Heart left ventricle (tissue), 16 donors: ENCODE measurements at places on chromosomes 6 and 20. TPM values are rescaled to one million over a fixed set of nuclear protein-coding genes. Genes with fewer than 3 reads are reported as not detected.

- no peaks in the 10 kb centered on the region for H3K4me1 ChIP-seq
- H3K27me3 ChIP-seq = no peaks in the 10 kb centered on the region
Measured at GRCh38 chr6:15879371-15880261, 216.8 kb upstream of the DTNBP1 start.

- peak overlapping the region; percentile 32 for H3K27ac ChIP-seq
- DNase-seq = no peak
- H3K27me3 ChIP-seq = no peaks in the 10 kb centered on the region
- H3K36me3 ChIP-seq = peaks cover 61% of the 10 kb centered on the region
- no peak overlapping the region for H3K4me3 ChIP-seq
Measured at GRCh38 chr6:155254139-155254538, 9.7 kb upstream of the CLDN20 start.

DNA sequence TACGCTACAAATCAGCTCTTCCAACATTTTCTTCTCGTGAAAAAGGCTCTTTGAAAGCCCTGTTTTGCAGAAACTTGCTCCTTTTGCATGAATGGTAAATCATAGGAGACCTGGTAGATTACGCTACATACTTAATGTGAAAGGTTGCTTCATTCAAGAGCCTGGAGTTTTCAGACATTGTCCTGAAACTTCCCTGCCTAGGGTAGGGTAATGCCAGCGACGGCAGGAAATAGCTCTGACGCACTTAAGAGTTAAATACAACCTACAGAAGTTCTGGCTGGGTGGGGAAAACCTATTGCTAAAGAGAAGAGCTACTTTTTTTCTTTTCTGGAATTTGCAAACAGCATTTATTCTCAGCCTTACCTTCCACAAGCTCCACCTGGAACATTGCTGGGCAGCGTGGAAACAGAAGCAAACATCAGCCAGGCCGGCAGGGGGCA is 144.5 kb downstream of the LPA start:
- no peaks in the 10 kb centered on the region for H3K4me1 ChIP-seq
- DNase-seq = no peak
- no peaks in the 10 kb centered on the region for H3K27me3 ChIP-seq
- H3K4me3 ChIP-seq = peak overlapping the region; percentile 58

- H3K27ac ChIP-seq = no peak overlapping the region
- H3K27me3 ChIP-seq = peaks cover 12% of the 10 kb centered on the region
- H3K4me1 ChIP-seq = no peaks in the 10 kb centered on the region
- no peak for DNase-seq
- no peak overlapping the region for H3K4me3 ChIP-seq
Measured at GRCh38 chr6:33905071-33905609, 101.3 kb upstream of the MLN start.

- H3K4me1 ChIP-seq = no peaks in the 10 kb centered on the region
- no peak overlapping the region for H3K27ac ChIP-seq
- H3K4me3 ChIP-seq = no peak overlapping the region
- H3K27me3 ChIP-seq = no peaks in the 10 kb centered on the region
- H3K36me3 ChIP-seq = no peaks in the 10 kb centered on the region
- no peak for DNase-seq
Measured at GRCh38 chr6:121223212-121223611, 111.1 kb downstream of the TBC1D32 start.

GRCh38 chr6:18245079-18245478 is 19.3 kb downstream of the DEK start:
- H3K4me3 ChIP-seq = no peak overlapping the region
- peaks cover 74% of the 10 kb centered on the region for H3K36me3 ChIP-seq
- H3K27ac ChIP-seq = no peak overlapping the region
- H3K4me1 ChIP-seq = no peaks in the 10 kb centered on the region
- no peak for DNase-seq
- no peaks in the 10 kb centered on the region for H3K27me3 ChIP-seq

SEMG2 gene
- not detected for total RNA-seq

ZBP1 gene
- total RNA-seq = 0.31 TPM

PRKN gene
- total RNA-seq = 22.5 TPM

DNA sequence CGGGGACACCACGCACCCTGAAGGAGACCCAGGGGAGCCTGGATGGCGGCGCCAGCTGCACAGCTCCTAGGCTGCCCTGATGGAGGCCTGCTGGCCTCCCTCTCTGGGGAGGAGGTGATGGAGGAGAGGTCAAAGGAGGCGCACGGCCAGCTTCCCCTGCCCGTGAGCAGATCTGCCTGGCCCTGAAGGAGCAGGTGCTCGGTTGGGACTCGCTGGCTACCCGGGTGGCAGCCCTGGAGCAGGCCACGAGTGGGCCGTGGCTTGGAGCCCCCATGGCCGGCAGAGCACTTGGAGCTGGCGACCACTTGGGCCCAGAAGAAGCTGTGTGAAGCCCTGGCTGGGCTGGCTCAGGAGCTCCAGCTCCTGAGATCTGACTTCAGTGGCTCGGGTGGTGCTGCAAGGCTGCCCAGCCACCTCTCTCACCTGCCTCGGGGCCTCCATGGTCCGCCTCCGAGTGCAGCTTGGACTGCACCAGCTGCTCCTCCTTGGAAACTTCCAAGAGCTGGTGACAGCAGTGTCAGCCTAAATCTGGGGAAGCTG is 7.5 kb upstream of the RAET1E start:
- DNase-seq = no peak
- peaks cover 14% of the 10 kb centered on the region for H3K4me1 ChIP-seq
- no peak overlapping the region for H3K27ac ChIP-seq
- no peak overlapping the region for H3K4me3 ChIP-seq
- no peaks in the 10 kb centered on the region for H3K27me3 ChIP-seq

GRCh38 chr6:44698602-44699001 is 311.1 kb downstream of the CDC5L start:
- no peaks in the 10 kb centered on the region for H3K36me3 ChIP-seq
- no peaks in the 10 kb centered on the region for H3K27me3 ChIP-seq
- DNase-seq = no peak
- no peak overlapping the region for H3K4me3 ChIP-seq
- H3K4me1 ChIP-seq = peaks cover 12% of the 10 kb centered on the region
- H3K27ac ChIP-seq = no peak overlapping the region

- no peak overlapping the region for H3K4me3 ChIP-seq
- H3K27me3 ChIP-seq = no peaks in the 10 kb centered on the region
- DNase-seq = no peak
- no peaks in the 10 kb centered on the region for H3K4me1 ChIP-seq
- no peak overlapping the region for H3K27ac ChIP-seq
- no peaks in the 10 kb centered on the region for H3K36me3 ChIP-seq
Measured at GRCh38 chr6:14317387-14317970, 199.9 kb downstream of the CD83 start.

DNA sequence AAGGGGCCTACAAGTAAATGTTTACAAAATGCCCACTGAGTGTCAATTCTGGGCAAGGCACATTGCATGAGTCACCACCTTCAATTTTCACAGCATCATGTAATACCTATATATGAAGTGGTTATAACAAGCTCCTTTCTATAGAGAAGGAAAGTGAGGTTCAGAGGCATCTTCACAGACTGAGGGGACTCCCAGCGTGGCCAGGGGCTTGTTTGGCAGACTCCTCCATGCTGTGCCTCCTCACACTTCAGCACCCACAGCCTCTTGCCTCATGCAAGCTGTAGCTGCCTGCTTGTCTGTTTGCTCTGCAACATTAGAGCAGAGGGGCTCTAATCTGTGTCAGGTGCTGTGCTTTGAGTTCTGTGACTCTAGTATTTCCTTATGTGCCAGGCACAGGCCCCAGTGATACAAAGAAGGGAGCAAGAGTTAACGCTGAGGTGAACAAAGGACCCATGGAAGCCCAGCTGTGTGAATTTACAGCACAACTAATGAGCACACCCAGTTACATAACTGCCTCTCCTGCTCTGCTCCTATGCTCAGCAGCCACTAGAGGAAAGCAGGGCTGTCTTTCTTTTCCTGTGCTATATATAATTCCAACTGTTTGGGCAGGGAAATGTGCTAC is 72.3 kb downstream of the ZHX3 start:
- peak overlapping the region; percentile 95 for H3K27ac ChIP-seq
- H3K4me1 ChIP-seq = peaks cover 26% of the 10 kb centered on the region

DNA sequence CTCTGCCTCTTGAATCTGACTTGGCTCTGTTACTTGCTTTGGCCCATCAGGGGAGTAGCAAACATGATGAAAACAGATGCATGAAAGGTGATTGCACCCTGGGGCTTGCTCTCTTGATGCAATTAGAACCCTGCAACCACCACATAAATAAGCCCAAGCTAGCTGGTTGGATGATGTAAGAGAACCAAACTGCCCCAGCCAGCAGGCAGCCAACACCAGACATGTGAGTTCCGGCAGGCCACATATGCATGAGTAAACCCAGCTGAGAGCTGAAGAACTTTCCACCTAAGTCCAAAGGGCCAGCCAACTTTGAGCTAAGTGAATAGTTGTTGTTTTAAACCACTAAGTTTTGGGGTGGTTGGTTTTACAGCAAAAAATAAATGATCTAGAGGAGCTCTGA is 268.4 kb downstream of the FARS2 start:
- H3K36me3 ChIP-seq = no peaks in the 10 kb centered on the region
- H3K27me3 ChIP-seq = no peaks in the 10 kb centered on the region
- H3K4me3 ChIP-seq = no peak overlapping the region
- H3K27ac ChIP-seq = no peak overlapping the region

STK35 gene
- total RNA-seq = 13.8 TPM

KHDRBS2 gene
- total RNA-seq = not detected

DNA sequence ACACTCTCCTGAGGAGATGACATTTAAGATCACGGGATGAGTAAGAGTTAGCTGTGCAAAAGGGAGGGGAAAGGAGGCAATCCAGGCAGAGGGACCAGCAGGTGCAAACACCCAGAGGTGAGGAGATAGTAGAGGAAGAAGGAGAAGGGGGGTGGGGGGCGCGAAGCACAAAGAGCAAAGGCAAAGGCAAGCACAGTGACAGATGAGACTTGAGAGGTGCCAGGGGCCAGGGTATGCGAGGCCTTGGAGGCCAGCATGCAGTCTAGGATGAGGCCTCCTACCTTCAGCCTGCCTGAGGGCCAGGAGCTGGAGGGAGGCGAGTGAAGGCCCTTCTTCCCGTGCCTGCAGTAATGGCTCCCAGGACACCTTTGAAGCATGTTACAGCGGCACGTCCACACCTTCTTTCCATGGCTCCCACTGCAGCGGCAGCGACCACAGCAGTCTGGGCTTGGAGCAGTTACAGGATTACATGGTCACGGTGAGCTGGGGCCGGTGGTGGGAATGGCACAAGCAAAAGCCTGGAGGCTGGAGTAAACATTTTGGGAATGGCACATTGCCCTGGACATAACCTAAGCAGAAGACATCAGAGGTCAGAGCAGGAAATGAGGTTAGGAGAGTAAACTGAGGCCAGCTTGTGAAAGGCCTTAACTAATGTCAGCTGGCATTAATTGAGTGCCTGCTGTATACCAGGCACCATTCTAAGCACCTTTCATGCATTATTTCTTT is 18.6 kb downstream of the CCM2L start:
- peaks cover 10% of the 10 kb centered on the region for H3K4me1 ChIP-seq
- no peak overlapping the region for H3K4me3 ChIP-seq
- peaks cover 3% of the 10 kb centered on the region for H3K27me3 ChIP-seq
- no peaks in the 10 kb centered on the region for H3K36me3 ChIP-seq

DNA sequence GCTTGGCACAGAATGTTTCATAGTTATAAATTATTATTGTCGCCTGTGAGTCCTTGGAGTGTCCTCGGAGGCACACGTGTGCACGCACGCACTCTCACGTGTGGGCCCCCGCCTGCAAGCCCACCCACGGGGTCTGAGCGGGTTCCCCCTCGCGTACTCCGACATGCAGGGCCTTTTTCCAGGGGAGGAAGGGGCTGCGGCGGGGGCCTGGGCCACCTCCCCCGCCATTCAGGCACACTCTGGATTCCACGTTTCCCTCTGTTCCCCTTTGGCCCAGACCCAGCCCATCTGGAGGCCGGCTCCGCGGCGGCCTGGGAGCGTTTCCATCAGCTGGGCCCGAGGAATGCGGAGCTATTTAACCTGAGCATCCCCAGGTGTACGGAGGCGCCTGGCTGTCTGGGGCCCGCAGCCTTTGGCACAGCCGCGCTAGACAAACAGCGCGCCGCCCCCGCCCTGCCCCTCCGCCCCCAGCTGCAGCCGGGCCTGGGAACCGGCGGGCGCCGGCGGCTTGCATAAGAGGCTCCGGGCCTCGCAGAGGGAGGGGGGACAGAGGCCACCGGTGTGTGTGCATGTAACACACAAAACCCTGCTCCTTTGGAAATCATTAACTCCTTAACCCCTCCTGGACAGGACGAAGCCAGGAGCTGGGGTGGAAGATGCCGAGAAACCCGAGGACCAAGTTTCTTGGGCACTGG is 3.3 kb downstream of the ID1 start:
- peak; percentile 87 for DNase-seq
- H3K4me3 ChIP-seq = peak overlapping the region; percentile 69
- H3K27me3 ChIP-seq = no peaks in the 10 kb centered on the region
- no peaks in the 10 kb centered on the region for H3K36me3 ChIP-seq
- H3K4me1 ChIP-seq = no peaks in the 10 kb centered on the region

- H3K27ac ChIP-seq = no peak overlapping the region
- DNase-seq = no peak
- H3K4me1 ChIP-seq = no peaks in the 10 kb centered on the region
- H3K4me3 ChIP-seq = no peak overlapping the region
- H3K27me3 ChIP-seq = no peaks in the 10 kb centered on the region
Measured at GRCh38 chr6:38159596-38159995, 340.1 kb downstream of the ZFAND3 start.

DNA sequence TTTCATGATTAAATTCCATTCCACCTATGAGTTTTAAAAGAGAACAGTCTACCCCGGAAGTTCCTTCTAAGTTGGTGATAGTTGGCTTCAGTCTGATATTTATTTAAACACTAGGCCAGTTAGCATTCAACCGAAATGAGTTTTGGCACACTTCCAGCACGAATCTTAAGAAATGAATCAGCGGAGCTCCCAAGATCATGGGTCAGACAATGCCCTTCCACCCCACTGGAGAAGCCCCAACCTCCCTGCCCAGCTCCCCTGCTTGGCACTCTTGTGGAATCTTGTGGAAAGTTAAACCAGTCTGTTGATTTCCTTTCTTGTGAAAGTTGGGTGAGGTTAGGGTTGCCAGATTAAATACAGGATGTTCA is 64.3 kb downstream of the MKKS start:
- H3K4me1 ChIP-seq = no peaks in the 10 kb centered on the region
- DNase-seq = peak; percentile 10
- no peak overlapping the region for H3K4me3 ChIP-seq
- no peaks in the 10 kb centered on the region for H3K36me3 ChIP-seq
- H3K27me3 ChIP-seq = no peaks in the 10 kb centered on the region

- H3K36me3 ChIP-seq = no peaks in the 10 kb centered on the region
- no peak for DNase-seq
- H3K4me1 ChIP-seq = no peaks in the 10 kb centered on the region
- peak overlapping the region; percentile 52 for H3K4me3 ChIP-seq
- H3K27ac ChIP-seq = no peak overlapping the region
Measured at GRCh38 chr6:78629154-78629721, 238.1 kb upstream of the IRAK1BP1 start.

TRIM15 gene
- total RNA-seq = not detected

GRCh38 chr6:93515736-93516135 is 96.4 kb upstream of the EPHA7 start:
- no peak overlapping the region for H3K27ac ChIP-seq
- H3K36me3 ChIP-seq = no peaks in the 10 kb centered on the region
- no peaks in the 10 kb centered on the region for H3K4me1 ChIP-seq
- no peak overlapping the region for H3K4me3 ChIP-seq

- H3K27me3 ChIP-seq = no peaks in the 10 kb centered on the region
- peaks cover 16% of the 10 kb centered on the region for H3K4me1 ChIP-seq
- peak overlapping the region; percentile 9 for H3K27ac ChIP-seq
- H3K4me3 ChIP-seq = peak overlapping the region; percentile 70
- DNase-seq = no peak
Measured at GRCh38 chr6:143449714-143450452, 612 bp downstream of the ADAT2 start.
